ENCODE measurements at places on chromosomes 1 and 21.

- H3K4me1 ChIP-seq: peaks cover 17% of the 10 kb centered on the region
- no peak overlapping the region for H3K27ac ChIP-seq
- no peak overlapping the region for H3K4me3 ChIP-seq
- no peaks in the 10 kb centered on the region for H3K27me3 ChIP-seq
Observed at GRCh38 chr1:173503391-173503790, 26.3 kb downstream of the PRDX6 start.

DNA sequence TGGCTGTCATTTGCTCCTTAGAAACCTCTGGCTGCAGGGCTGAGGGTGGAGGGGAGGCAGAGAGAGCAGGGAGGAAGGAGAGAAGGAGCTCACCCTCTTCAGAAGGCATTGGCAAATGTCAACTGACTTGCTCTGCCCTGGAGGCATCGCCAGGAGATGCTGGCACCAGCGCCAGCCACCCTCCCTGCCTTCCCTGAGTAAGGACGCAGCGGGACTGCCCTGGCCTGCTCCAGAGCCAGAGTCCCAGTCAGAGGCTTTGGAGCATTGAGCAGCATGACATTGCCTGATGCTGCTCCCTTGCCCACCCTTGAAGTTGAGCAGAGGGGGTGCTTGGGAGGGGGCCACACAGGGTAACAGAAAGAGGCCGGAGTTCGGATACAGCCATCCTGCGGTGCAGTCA is 62.3 kb downstream of the DISP3 start:
- H3K4me3 ChIP-seq: no peak overlapping the region
- no peak overlapping the region for H3K27ac ChIP-seq
- DNase-seq: no peak
- peaks cover 16% of the 10 kb centered on the region for H3K27me3 ChIP-seq

DNA sequence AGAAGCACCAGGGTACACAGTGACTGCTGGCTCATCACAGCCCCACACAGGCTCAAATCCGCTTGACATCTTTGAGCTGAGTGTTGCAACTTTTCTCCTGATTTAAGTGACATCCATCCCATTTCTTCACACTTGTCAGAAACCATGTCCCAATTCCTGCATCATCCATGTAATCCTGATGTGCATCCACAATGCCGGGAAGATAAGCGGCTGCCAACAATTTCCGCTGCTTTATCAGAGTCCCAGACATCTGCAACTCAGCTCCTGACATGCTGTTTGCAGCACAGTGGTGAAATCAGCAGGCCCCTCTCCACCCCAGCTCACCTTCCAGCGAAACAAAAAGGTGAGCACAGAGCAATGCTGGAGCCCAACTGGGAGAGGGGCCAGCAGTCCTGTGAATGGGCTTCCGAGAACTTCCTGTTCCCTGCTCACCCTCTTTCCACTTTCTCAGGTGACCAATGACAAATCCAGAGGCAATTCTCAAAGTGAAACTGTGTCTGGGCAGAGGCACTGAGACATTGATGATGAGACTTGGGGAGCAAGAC is 581.0 kb downstream of the AJAP1 start:
- H3K36me3 ChIP-seq: peaks cover 2% of the 10 kb centered on the region
- H3K4me1 ChIP-seq: no peaks in the 10 kb centered on the region
- no peak overlapping the region for H3K27ac ChIP-seq
- H3K4me3 ChIP-seq: no peak overlapping the region
- no peak for DNase-seq

DNA sequence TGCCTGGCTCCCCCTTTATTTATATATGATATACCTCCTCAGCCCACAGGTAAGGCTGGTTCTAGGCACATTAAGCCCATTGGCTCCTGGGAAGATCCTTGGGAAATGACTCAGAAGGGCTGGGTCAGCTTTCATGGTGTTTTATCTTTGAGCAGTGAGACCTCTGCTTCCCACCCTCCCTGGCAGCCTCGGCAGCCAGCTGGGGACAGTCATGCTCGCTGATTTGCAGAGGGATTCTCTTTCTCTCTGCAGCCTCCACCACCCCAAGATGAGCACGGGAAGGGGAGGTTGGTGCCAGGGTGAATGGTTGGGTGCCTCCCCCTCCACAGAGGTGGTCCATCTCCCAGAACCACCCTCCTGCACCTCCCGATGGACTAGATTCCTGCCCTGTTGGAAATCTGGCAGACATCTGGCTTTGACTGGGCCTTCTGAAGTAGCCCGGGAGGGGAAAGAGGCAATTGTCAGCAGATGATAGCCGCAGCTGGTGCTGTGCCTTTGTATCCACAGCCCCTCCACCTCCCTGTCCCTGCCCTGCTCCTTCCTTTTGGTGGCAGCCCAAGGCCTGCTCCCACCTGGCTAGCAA is 24.6 kb downstream of the IER5 start:
- peaks cover 44% of the 10 kb centered on the region for H3K27me3 ChIP-seq
- DNase-seq: no peak
- H3K4me3 ChIP-seq: no peak overlapping the region
- no peaks in the 10 kb centered on the region for H3K36me3 ChIP-seq

- peaks cover 13% of the 10 kb centered on the region for H3K36me3 ChIP-seq
- no peaks in the 10 kb centered on the region for H3K4me1 ChIP-seq
- H3K4me3 ChIP-seq: no peak overlapping the region
- no peak overlapping the region for H3K27ac ChIP-seq
- H3K27me3 ChIP-seq: no peaks in the 10 kb centered on the region
- DNase-seq: no peak
Observed at GRCh38 chr1:225152061-225152460, 222.6 kb downstream of the DNAH14 start.

DNA sequence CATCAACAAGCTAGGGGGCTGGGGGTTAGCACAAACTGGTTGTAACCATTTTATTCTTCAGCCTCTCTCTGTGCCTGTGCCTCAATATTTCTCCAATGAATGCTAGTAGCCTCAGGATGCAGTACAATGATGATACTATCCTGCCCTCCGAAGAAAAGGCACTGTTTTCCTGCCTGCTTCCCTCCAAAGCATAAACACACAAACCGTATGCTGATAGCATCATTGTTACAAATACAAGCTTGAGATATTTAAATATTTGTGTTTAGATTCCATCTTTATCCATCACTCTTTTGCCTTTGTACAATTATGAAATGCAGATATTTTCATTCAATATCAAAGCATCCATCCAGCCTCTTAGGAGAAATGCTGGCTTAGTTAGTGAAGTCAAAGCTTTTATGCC is 404.8 kb downstream of the DUSP10 start:
- H3K36me3 ChIP-seq: no peaks in the 10 kb centered on the region
- no peaks in the 10 kb centered on the region for H3K27me3 ChIP-seq
- peaks cover 5% of the 10 kb centered on the region for H3K4me1 ChIP-seq

GRCh38 chr1:3940754-3941345 is 40.8 kb upstream of the C1orf174 start:
- no peak for DNase-seq
- no peak overlapping the region for H3K27ac ChIP-seq
- peaks cover 28% of the 10 kb centered on the region for H3K27me3 ChIP-seq
- no peak overlapping the region for H3K4me3 ChIP-seq
- no peaks in the 10 kb centered on the region for H3K36me3 ChIP-seq

DNA sequence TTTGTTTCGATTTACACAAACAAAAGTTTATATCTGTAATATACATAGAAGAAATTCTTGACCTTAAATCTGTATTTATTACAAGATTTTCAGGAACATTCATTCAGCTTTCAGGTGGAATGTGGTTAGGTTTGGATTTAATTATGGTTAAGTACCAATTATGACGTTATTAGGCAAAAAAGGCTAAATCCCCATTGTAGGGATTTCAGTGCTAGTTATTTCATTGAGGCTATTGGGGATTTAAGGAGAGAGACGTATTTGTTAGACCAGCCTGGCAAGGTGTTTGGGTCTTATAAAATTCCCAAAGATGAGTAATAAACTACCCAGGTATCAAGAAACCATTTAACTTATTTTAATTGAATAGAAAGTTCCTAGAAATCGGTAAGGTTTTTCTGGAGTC is 26.0 kb downstream of the PRKAA2 start:
- no peaks in the 10 kb centered on the region for H3K27me3 ChIP-seq
- peaks cover 2% of the 10 kb centered on the region for H3K4me1 ChIP-seq
- no peak overlapping the region for H3K27ac ChIP-seq

DNA sequence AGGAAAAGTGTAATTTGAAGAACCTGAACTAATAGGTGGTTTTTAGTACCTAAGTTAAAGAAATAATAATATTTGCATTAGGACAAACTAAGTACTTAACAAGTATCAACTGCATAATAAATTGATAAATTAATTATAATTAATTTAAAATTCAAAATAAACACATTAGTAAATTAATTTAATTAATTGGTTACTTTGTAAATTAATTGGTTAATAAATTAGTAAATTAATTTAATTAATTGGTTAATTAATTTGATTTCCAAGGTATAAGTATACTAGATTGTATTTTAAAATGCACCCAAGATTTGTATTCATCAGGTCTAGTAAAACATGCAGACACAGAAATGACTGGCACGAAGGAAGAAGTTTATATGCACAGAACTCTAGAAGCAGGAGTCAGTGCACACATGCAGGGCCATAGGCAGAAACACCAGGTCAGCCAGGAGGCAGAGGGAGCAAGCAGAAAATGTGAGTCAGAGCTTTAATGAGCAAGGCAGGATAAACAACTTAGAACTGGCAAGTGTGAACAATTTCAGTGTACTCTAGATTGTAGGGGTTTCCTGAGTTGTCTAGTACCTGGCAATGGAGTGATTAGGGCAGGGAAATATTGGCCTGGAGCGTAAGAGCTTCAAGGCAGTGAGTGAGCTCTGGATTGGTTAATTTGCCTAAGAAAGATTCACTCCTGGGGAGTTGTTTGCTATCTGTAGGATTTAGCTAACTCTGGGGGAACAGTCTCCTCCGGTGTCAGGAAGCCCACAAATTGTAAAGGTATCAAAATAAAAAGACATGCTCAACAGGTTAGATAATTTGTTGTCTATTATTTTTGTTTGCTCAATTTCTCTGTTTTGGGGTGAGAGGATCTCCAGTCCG is 665.7 kb downstream of the MRPL39 start:
- no peaks in the 10 kb centered on the region for H3K27me3 ChIP-seq
- peaks cover 8% of the 10 kb centered on the region for H3K4me1 ChIP-seq
- no peaks in the 10 kb centered on the region for H3K36me3 ChIP-seq
- no peak overlapping the region for H3K4me3 ChIP-seq
- no peak for DNase-seq

- H3K36me3 ChIP-seq: peaks cover 10% of the 10 kb centered on the region
- no peaks in the 10 kb centered on the region for H3K27me3 ChIP-seq
- DNase-seq: no peak
- H3K4me3 ChIP-seq: no peak overlapping the region
- H3K27ac ChIP-seq: no peak overlapping the region
Observed at GRCh38 chr1:154329551-154330131, 4.3 kb downstream of the ATP8B2 start.

DNA sequence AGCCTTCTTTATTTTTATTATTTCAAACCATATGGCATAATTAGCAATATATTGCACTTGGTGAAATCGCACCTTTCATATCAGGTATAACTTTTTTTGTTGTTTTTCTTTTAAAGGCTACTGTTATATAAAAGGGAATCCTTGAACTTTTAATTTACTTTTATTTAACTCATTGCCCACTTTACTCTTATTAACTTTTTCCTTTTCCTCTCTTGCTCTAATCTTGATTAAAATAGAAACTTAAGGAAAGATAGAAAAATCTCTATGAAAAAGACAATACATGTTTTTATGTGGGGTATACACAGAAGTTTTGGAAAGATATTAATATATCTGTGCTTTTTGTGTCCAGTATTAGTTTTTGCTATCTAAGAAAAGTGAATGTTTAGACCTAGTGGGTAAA is 805.8 kb downstream of the USP25 start:
- DNase-seq: no peak
- H3K36me3 ChIP-seq: peaks cover 5% of the 10 kb centered on the region
- no peak overlapping the region for H3K27ac ChIP-seq
- H3K4me3 ChIP-seq: no peak overlapping the region

GRCh38 chr1:23791516-23792047 is 637 bp downstream of the LYPLA2 start:
- DNase-seq: no peak
- H3K4me1 ChIP-seq: peaks cover 11% of the 10 kb centered on the region
- peaks cover 16% of the 10 kb centered on the region for H3K36me3 ChIP-seq
- peak overlapping the region; percentile 93 for H3K27ac ChIP-seq
- H3K4me3 ChIP-seq: peak overlapping the region; percentile 100

GRCh38 chr1:194369622-194370021 is 1183.2 kb upstream of the B3GALT2 start:
- no peaks in the 10 kb centered on the region for H3K36me3 ChIP-seq
- H3K4me3 ChIP-seq: no peak overlapping the region
- no peak overlapping the region for H3K27ac ChIP-seq
- DNase-seq: no peak

- H3K27me3 ChIP-seq: peaks cover 5% of the 10 kb centered on the region
- DNase-seq: no peak
- no peaks in the 10 kb centered on the region for H3K36me3 ChIP-seq
- no peak overlapping the region for H3K4me3 ChIP-seq
- no peaks in the 10 kb centered on the region for H3K4me1 ChIP-seq
- no peak overlapping the region for H3K27ac ChIP-seq
Observed at GRCh38 chr1:154445040-154445472, 39.9 kb downstream of the IL6R start.

- H3K36me3 ChIP-seq: no peaks in the 10 kb centered on the region
- peaks cover 20% of the 10 kb centered on the region for H3K4me1 ChIP-seq
- no peak for DNase-seq
- H3K27ac ChIP-seq: peak overlapping the region; percentile 0
- H3K4me3 ChIP-seq: no peak overlapping the region
Observed at GRCh38 chr1:200328379-200328778, 81.5 kb downstream of the ZNF281 start.

DNA sequence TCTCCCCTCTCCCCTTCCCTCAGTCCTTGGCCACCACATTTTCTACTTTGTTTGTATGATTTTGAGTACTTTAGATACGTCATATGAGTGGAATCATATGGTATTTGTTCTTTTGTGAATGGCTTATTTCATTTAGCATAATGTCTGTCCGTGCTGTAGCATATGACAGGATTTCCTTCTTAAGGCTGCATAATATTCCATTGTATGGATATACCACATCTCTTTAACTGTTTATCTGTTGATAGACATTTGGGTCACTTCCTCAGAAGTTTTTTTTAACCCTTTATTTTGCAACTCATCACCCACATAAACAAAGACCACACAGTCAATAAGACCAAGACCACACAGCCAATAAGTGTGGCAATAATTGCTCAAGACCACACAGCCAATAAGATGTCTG is 24.9 kb downstream of the FAM163A start:
- DNase-seq: no peak
- H3K4me3 ChIP-seq: no peak overlapping the region
- H3K27ac ChIP-seq: no peak overlapping the region

GRCh38 chr1:116325922-116326321 is 47.1 kb upstream of the ATP1A1 start:
- DNase-seq: no peak
- no peaks in the 10 kb centered on the region for H3K36me3 ChIP-seq
- no peak overlapping the region for H3K4me3 ChIP-seq
- no peak overlapping the region for H3K27ac ChIP-seq
